ENCODE measurements at places on chromosomes 7 and 10. TPM values are rescaled to one million over a fixed set of nuclear protein-coding genes. Genes with fewer than 3 reads are reported as not detected.
A peak's percentile ranks its signal among the peaks of the same experiment; 100 is the strongest.

DNA sequence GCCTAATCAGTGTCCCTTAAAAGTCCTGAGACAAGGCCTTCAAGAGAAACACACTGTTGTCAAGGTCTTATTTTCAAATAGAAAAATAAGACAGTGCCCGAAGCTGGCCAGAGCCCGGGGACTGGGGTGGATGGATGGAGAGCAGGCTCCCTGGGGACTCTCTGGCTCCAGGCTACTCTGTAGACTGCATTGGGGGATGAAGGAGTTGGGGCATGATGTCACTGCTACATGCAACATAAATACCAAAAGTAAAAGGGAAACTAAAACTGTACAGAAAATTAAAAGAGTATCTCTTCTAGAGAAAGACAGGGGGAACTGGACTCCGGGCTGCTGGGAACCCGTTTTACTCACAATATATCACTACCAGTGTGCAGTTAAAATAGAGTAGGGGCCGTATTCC is 629.8 kb downstream of the KCNMA1 start:
- DNase-seq = no peak

DNA sequence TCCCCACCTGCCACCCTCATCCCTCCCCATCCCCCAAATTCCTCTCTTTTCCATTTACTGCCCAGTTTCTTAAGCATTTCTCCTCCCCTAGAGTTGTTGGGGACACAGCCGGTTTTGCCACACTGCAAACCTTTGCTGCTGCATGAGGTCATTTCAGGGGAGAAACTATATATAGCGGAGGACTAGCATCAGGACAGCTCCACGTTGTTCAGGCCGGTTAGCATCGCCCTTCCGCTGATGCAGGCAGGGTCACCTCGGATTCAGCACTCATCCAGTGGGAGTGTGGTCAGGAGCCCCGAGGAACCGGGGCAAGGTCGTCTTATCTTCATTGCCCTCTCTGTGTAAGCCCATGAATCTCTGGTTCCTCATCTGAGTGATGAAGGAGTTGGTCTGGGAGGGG is 15.6 kb downstream of the UBTD1 start:
- DNase-seq = peak; percentile 20

GRCh38 chr7:1758028-1758858 is 88.2 kb downstream of the ELFN1 start:
- peak; percentile 48 for DNase-seq

DNA sequence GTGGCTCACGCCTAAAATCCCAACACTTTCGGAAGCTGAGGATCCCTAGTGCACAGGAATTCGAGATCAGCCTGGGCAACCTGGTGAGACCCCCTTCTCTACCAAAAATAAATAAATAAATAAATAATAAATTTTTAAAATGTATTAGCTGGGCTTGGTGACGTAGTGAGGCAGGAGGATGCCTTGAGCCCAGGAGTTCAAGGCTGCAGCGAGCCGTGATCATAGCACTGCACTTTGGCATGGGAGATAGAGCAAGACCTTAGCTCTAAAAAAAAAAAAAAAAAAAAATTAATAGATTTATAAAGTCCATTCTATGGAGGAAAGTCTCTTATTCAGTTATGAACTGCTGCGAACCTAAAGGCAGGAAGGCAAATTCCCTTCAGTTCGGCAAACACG is 1.1 kb upstream of the PTPN12 start:
- peak; percentile 16 for DNase-seq

DNA sequence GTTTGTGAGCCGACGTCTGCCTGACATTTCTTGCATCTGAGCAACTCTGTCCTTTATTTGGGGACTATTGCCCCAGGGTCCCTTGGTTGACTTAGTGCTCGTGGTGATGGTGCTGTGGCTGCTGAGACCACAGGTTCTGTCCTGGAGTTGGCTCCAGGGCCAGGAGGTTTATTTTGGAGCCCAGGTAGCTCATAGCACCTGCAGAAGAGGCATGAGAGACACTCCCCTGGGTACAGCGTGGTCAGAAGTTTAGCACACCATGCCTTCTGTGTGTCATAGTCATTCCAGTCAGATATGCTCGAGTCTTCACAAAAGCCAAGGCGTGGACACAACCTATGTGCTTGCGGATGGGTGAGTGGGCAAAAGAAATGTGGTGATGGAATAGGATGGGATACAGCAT is 496.9 kb downstream of the TCERG1L start:
- no peak for DNase-seq

DNA sequence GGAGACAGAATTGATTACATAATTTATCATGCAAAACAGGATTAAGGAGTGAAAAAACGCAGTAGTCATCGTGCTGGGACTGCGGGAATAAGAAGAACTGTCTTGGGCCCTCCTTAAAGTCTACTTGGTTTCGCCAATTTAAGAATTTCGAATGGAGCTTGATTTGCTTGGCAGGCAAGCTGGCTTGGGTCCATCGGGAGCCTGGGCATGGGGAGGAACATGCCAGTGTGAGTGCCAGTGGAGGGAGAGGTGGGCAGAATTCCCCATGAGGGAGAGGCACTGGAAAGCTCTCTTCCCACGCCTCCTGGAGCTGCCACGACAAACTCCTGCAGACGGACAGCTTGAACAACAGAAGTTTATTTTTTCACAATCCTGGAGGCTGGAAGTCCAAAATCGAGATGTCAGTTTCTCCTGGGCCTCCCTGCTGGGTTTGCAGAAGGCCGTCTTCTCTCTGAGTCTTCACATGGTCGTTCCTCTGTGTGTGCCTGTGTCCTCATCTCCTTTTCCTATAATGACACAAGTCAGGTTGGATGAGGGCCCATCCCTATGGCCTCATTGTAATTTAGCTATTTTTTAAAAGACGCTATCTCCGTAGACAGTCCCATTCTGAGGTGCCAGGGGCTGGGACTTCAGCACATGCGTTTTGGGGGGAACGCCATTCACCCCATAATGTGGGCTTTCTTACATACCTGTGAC is 528.7 kb upstream of the DPP6 start:
- DNase-seq = no peak

GRCh38 chr7:73560109-73560835 is 2.8 kb upstream of the BCL7B start:
- peak; percentile 90 for DNase-seq

DNA sequence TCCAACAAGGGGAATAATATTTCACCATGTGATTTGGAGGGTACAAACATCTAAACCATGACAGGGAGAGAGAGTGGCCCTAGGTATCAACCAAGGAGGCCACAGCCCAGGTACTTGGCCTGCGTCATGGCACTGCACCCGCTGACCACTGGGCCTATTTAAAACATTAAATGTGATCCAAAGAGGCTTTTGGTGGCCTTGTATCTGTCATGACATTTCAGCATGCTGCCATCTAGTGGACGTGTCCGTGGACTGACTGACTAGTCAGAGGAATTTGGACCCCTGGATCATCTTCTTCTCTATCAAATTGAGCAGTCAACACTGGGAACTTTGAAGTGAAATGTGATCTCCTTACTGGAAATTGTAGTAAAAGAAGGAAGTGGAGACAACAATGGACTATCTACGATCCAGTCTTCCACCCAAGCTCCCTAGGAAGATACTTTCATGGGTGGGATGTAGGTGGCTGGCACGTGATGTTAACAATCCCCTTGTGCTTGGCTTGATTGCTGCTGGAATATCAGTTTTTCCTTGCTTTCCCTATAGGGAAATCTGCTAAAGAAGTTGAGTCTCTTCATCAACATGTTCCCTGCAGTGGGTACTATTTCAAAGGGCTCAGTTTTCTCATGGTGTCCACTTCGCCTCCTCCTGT is 24.6 kb upstream of the ITGA8 start:
- DNase-seq = peak; percentile 59

DNA sequence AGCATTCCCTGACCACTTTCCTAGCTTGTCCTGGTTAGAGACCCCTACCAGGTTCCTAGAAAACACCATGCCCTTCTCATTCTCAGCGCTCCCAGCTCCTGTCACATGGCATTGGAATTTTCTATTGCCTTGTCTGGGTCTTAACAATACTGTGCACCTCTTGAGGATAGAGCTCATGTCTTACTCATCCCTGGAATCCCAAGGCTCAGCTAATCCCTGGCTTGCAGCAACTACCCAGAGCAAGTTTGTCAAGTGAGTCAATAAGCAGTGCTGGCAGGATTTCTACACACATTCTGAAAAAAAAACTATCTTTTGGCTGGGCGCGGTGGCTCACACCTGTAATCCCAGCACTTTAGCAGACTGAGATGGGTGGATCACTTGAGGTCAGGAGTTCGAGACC is 11.7 kb upstream of the PRDX3 start:
- peak; percentile 78 for DNase-seq

DNA sequence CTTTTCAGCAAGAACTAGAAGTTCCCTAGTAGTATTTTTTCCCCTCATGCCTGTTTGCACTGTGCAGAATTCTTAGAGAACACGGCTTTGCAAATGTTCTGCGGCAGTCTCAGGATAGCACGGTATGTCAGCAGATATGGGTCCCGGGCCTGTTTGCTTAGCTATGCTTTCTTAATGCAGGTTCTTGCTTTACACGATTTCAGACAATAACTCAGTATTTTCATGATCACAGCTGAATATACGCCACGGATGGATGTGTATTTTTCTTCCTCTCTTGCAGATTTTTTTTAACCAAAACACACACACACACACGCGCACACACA is 137.3 kb downstream of the HECW1 start:
- no peak for DNase-seq

DNA sequence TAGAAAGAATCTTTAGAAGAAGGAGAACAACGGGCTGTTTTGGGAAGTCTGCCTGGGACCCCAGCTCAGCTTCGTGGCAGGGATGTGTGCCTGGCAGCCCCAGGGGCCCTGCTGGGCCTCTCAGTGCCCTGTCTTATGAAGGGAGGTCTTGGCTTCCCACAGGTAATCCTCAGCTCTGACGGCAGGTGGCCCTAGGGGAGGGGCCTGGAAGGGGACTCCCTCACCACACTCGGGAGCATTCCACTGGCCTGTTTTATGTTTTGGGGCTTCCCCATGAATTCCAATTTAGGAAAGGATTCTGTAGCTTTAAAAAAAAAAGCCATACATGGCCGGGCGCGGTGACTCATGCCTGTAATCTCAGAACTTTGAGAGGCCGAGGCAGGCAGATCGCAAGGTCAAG is 3.0 kb upstream of the DMBT1 start:
- DNase-seq = no peak

DNA sequence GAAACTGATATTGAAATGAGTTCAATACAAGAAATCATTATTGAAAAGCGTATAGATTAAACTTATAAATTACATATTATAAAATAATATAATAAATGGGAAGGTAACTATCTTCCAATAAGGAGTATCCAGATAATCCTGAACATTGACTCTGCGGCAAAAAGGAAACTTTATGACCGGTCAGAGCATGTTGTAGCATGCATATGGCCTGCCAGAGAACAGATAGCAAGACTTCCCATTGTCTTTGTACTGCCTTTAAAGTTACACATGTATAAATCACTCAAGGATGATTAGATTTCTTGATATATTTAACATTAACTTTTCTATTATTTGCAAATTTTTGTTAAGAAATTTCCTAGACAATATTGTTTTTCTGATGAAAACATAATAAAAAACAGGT is 56.2 kb upstream of the ETV1 start:
- DNase-seq = no peak

DNA sequence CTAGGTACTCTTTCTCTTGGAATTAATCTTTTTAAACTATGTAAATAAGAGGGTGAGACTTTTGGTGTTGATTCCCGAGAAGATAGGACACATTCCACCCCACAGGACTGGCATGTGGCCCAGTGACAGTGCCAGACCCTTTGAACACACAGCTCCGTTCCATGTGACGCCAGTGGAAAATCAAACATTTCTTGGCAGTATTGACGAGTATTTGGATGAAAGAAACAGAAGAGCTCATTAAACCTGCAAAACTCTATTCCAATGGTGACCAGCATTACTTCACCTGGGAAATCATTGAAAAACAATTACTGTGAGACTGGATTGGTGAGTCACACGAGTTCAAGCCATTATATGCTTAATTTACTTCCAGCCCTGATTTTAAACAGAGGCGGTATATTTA is 25.8 kb downstream of the AKR1E2 start:
- DNase-seq = no peak

The AKR1E2 gene
- not detected for total RNA-seq

The TMEM176B gene
- not detected for total RNA-seq

The AMPH gene
- total RNA-seq = not detected

The SPDYE11 gene
- total RNA-seq = 0.08 TPM
